ENCODE measurements at places on chromosomes 1 and 21.

GRCh38 chr1:175129182-175129581 is 61.5 kb downstream of the TNN start:
- DNase-seq: no peak

- no peak for DNase-seq
These were observed 27.5 kb upstream of the SLC19A2 start for GRCh38 chr1:169513208-169513607.

GRCh38 chr1:154689083-154689482 is 81.1 kb upstream of the ADAR start:
- no peak for DNase-seq

DNA sequence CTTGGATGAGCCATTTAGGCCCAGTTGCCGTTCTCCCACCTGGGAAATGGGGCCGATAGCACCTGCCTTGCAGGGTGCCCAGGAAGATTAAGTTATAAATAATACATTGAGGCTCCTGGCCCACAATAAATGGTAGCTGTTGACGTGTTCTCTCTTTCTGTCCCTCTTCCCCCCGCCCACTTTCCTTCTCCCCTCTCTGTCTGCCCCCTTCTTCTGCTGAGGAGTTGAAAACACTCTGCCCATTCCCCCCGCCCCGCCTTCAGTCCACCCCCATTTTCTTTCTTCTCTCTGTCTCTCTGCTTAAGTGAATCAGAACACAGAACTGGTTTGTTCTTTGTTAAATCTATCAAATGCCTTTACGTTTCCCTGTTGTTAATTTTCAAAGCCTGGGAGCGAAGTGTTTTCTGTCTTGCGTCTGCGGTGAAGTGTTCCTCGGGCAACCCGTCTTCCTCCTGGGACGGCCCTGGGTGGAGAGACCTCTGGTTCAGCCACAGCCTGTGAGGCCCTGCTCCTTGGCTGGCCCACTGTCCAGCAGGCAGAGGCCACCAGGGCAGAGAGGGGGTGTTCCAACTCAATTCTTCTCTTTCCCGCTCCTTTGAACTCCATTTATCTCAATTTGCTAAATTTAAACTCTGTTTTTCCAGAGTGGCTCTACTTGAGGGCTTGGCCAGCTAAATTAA is 29.3 kb upstream of the SELENON start:
- DNase-seq: no peak

GRCh38 chr1:39183503-39184353 is 20.8 kb upstream of the MACF1 start:
- DNase-seq: peak; percentile 79

DNA sequence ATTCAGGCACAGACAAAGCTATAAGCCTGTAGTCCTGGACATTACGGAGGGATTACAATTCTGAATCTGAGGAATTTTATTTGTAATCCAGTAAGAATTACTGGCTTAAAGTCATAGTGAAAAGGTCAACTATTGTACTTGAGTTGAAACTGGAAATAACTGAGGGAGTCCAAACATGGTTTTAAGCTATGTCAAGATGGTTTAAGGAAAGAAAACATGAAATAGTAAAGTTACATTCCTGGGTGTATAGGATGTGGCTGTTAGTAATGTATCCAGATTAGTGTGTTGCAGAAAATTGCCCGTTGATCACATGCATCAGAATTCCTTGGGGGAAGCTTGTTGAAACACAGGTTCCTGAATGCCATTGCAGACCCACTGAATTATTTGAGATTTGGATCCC is 124.8 kb upstream of the GORAB start:
- no peak for DNase-seq
